Fibroblast of the conjunctiva (primary cell): ENCODE measurements at places on chromosomes 5 and 9.

- DNase-seq, result no peak
These were observed at the start of gene HAVCR2 for GRCh38 chr5:157108976-157109375. Gene HAVCR2 (minus strand): TSS chr5:157109044. CDS start chr5:157108983, 61 bp downstream.

GRCh38 chr5:132251220-132251725 lies 6.2 kb upstream of the PDLIM4 start:
- DNase-seq, result no peak

DNA sequence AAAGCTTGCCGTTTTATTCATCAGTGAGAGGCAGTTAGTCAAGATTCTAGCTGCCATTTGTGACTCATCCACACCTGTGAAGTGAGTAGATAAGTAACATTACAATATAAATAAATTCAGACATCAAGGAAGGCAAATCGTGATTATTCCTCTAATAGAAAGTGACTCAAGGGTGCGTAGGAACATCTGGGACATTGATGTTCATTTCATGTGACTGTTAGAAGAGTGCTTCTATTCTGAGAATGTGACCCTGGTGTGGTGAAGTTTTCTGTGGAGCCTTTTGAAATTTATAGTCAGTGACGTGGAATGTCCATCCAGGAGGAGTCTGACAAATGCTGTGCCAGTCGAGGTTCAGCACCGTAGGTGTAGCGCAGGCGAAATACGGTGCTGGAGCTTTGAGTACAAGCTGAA lies 48.4 kb upstream of the FAM240B start:
- no peak for DNase-seq

- no peak for DNase-seq
These were observed 260.8 kb upstream of the PPP1R2B start for GRCh38 chr5:156589104-156589945.

- DNase-seq, result no peak
These were observed 22.8 kb downstream of the MEGF10 start for GRCh38 chr5:127313379-127313778.

DNA sequence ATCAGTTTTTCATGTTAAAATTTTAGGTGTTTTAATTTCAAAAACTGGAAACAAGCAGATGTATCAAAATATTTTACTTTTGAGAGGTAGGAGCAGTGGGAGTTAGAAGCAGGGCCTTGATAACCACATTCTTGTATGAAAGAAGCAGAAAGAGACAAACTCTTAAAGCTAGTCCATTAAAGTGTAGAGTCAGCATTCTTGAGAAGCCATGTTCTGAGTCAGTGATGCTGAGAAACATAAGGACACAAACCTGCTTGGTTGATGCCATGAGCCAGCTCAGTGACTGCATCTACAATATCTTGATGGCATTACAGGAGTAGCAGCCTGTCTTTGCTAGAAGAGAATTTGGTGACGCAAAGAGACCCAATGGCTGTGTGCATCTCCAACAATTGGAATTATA lies 826.1 kb upstream of the CTNND2 start:
- no peak for DNase-seq

- DNase-seq, result no peak
These were observed 110.6 kb downstream of the ADAMTS16 start for GRCh38 chr5:5250758-5251157.

DNA sequence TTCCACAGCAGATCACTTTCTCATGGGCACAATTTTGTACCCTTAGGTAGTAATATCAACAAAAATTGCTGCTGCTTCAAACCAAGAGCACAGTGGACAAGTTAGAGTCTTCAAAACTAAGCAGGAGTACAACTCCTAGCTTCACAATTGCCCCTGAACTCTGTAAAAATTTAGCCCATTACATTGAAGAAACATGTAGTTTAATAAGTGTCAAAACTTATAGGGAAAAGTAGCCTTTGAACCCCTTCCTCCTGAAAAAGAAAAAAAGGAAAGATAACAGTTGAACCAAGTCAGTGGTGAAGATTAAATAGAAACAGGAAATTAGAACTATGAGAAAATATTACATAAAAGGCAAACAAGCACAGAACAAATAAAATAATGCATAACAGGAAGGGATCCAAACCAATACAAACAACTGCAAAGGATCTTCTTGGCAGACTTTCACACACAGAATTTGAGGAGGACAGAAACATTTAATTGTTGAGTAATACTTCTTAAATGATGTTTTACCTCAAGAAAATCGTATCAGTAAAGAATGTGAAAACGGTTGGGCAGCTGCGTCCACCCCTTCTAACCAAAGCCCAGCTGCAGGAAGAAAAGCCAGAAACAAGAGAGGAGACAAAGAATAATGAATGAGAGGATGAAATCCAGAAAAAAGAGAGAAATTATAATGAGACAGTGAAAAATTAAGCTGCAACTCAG lies 636.0 kb downstream of the NR2F1-AS1 start:
- DNase-seq, result peak; percentile 54

- no peak for DNase-seq
These were observed 130.9 kb upstream of the CHD1 start for GRCh38 chr5:99059685-99060084.

- no peak for DNase-seq
These were observed 50.4 kb downstream of the SHOC1 start for GRCh38 chr9:111744363-111744762.

DNA sequence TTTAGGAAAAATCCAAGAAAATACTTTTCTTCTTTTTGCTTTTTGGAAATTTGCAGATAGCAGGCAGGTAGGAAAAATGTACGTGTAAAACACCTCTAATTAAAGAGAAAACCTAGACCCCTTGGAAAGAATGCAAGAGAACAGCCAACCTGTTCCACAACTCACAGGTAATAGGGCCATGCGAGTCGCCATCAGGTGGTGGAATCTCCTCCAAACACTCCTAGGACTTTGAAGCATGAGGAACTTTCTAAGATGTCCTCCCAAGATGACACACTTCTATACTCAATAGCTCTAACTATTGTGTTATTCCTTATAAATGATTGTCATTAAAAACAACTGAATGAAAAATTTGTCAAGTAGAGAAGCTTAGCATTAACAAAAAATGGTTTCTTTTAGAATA lies 174.0 kb downstream of the TMC1 start:
- no peak for DNase-seq

- DNase-seq, result no peak
These were observed 39.1 kb downstream of the NIPBL start for GRCh38 chr5:36915653-36916052.

GRCh38 chr5:102795526-102795925 lies 40.4 kb downstream of the PAM start:
- no peak for DNase-seq

DNA sequence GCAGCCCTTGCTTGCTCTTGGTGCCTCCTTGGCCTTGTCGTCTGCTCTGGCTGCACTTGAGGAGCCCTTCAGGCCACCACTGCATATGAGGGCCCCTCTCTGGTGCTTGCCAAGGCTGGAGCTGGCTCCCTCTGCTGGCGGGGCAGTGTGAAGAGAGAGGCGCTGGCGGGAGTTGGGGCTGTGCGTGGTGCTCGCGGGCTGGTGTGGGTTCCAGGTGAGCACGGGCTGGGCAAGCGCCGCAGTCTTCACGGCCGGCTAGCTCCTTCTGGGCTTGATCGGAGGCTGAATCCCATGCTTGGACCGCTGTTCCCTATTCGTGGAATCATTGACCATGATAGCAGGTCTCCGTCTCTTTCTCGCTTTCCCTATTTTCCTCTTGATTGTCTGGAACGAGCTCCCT lies 56.5 kb downstream of the XRCC4 start:
- no peak for DNase-seq

DNA sequence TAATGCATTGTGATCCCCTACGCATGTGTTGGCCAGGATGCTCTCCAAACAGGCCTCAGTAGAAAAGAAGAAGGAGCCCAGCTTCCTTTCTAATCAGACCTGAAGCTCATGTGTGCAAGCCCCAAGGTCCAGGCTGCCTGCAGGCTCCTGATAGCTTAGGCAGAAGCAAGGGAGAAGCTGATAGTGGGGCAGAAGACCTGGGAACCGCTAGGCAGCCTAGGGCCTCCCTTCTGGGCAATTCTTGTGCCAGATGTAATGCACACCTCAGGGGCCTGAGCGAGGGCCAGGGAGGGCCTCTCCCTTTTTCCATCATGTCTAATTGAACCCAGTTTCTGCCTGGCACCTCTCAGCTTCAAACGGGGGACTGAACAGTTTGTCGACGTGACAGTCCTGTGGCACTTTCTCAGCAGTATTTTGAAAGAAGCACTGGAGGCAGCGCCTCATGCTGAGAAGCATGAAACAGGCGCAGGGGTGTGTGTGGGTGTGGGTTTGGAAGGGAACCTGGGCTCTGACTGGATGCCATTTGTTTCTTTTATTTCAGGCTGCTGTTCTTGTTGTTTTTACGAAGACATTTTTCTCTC lies 212.8 kb downstream of the PIK3R1 start:
- DNase-seq, result no peak

GRCh38 chr5:175257128-175257846 lies 186.7 kb downstream of the DRD1 start:
- no peak for DNase-seq

- no peak for DNase-seq
These were observed 14.5 kb downstream of the SLC6A18 start for GRCh38 chr5:1239505-1240251.

DNA sequence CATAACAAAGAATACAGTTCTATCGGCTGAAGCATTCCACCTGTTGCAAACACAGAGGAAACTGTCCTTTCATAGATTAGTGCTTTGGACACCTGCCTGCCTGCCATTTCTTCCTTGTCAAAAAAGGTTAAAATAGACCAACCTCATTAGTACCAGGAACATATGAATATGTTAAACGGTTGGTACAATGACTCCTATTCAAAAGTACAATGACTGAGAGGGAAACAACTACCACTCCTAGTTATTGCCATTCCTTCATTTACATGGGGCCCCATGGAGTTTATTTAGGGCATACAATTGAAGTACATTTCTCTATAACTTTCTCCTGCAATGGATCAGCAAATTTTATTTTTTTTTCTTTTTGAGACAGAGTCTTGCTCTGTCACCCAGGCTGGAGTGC lies 77.4 kb upstream of the PIP5K1B start:
- no peak for DNase-seq

DNA sequence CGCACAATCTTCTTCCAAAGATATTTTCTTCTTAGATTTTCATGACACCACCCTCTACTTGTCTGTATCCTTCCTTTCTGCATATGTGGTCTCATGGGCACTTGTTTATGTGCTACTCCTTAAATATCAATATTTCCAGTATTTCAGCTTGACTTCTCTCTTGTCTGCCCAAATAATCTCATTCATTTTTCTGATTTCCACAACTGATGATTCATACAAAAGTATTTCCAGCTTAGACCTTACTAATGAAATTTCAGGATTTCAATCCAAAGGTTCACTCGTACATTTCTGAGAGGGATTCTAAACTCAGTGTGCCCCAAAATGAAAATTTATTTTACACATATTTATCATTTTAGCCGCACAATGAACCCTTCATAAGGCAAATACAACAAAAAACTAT lies 928.9 kb upstream of the C9orf72 start:
- DNase-seq, result no peak

GRCh38 chr9:136996361-136997292 lies at the start of gene CLIC3:
Gene CLIC3 (minus strand): TSS chr9:136996568. CDS start chr9:136996543, 25 bp downstream.
- DNase-seq, result no peak

- DNase-seq, result no peak
These were observed 86.0 kb downstream of the RXRA start for GRCh38 chr9:134412298-134412711.

DNA sequence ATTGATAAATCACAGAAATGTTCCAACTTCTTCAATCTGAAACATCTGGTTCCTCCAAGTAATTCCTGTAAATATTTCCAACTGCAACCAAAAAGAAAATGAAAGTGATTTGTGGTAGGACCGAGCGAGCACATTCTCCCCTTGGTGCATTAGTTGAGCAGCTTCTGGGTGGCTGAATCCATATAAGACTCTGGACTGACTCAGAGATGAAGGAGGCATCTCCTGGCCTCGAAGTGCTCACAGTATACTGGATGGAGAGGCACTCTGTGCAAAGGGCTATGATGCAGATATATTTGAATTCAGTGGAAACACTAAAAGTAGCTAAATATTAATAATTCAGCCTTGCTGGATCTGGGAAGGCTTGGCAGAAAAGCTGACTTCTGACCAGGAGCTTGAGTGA lies 265.0 kb downstream of the MARCHF11 start:
- no peak for DNase-seq

DNA sequence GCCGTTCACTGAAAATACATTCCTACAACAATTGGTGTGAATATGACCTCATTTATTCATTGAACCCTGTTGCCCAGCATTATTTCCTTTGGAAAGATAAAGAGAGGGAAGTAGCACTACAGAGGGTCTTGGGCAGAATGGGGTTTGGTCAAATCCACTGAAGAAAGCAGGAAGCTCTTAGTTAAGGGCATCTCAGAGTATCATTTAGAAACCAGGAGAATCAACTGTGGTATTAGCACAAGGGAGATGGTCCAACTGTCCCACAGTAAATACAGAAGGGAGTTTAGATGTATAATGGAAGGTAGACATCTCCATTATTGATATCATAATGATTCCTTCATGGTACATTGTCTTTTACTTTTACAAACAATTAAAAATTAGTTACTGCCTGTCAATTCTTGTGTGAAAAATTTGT lies 47.1 kb downstream of the LIX1 start:
- DNase-seq, result no peak

- no peak for DNase-seq
These were observed 1.1 kb downstream of the RELL2 start for GRCh38 chr5:141637767-141638419.

DNA sequence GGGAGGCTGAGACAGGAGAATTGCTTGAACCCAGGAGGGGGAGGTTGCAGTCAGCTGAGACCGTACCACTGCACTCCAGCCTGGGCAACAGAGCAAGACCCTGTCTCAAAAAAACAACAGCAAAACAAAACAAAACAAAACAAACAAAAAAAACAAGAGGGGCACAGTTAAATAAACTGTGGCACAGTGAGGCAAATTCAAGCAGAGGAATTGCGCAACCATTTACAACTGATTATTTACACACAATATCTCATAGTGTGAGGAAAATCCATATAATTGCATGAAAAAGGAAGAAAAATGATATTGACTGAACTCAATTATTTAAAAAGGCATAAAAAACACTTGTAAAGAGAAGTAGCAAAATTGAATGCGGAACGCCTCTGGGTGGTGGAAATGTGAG lies 161.5 kb downstream of the CRB2 start:
- no peak for DNase-seq

DNA sequence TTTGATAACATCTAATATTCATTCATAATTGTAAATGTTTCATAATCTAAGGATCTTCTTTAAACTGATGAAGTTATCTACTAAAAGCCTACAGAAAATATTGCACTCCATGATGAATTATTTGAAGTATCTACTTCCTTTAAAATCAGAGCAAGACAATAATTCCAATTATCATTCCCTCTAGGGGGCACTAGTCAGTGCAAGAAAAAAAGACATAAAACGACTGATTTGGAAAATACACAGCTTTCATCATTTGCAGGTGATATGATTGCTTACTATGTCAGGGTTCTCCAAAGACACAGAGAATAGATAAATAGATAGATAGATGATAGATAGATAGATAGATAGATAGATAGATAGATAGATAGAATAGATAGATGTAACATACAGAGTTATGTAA lies 13.5 kb upstream of the GRM6 start:
- DNase-seq, result no peak

DNA sequence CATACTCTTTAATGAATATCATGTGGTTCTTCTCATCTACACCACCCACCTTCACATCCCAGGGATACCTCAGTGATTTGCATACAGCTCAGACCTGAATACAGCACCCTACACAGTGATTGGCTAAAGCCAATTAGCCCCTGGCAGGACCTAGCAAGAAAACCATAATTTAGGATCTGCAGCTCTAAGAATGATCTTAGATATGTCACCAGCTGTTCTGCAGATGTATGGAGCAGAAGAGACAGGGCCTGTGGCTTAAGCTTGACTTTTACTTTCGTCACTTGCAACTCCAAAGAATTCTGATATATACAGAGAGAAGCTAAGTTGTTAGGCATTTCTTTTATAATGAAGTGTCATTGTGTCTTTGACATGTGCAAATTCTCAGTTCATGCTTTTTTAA lies 483.2 kb upstream of the C9orf72 start:
- no peak for DNase-seq
